ENCODE measurements at places on chromosomes 13 and 19. TPM values are rescaled to one million over a fixed set of nuclear protein-coding genes. Genes with fewer than 3 reads are reported as not detected.

Gene ZNF135
- total RNA-seq: 11.7 TPM

Gene GPR4
- total RNA-seq: 0.44 TPM

Gene ADPRHL1
- total RNA-seq: 212 TPM

Gene SPINT2
- 2.6 TPM for total RNA-seq

Gene GJB6
- 0.04 TPM for total RNA-seq

Gene LIM2
- not detected for total RNA-seq

Gene PLIN4
- total RNA-seq: 2.8 TPM

Gene RASL11A
- total RNA-seq: 3.6 TPM

Gene CACTIN
- total RNA-seq: 20.1 TPM

Gene CBY2
- total RNA-seq: not detected

DNA sequence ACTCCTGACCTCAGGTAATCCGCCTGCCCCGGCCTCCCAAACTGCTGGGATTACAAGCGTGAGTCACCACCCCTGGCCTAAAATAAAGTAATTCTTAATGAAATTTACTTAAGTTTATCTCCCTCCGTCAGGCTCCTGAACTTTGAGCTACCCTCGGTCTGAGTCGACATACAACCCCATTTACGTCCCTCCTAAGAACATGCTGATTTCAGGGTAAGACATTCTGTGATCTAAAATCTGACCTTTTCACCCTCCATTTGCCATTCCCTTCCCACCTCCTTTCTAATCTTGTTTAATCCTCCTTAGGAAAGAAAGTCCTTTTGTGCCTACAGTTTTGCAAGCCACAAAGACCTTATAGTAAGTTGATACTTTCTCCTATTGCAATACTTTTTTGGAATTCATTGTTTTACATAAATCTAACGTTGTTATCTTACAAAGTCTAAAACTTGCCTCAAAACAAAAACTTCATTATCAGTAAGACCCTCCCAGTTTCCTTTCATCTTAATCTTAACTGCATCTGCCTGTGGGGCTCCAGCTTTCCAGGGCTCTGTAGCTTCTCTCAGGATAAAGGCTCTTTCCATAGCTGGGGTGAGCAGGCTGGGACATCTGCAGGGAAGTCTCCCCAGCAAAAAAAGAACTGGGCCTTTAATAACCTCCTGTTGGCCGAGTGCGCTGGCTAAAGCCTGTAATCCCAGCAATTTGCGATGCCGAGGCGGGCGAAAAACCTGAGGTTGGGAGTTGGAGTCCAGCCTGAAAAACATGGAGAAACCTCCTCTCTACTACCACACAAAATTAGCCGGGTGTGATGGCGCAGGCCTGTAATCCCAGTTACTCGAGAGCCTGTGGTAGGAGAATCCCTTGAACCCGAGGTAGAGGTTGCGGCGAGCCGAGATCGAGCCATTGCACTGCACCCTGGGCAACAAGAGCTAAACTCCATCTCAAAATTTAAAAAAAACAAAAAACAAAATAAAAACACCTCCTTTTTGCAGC lies 143.1 kb downstream of the ZNF737 start:
- no peaks in the 10 kb centered on the region for H3K27me3 ChIP-seq
- H3K27ac ChIP-seq: peak overlapping the region; percentile 98
- peaks cover 3% of the 10 kb centered on the region for H3K36me3 ChIP-seq
- peak; percentile 16 for DNase-seq

GRCh38 chr13:104967836-104968630 lies 1567.4 kb downstream of the EFNB2 start:
- H3K27ac ChIP-seq: no peak overlapping the region
- no peaks in the 10 kb centered on the region for H3K4me1 ChIP-seq
- DNase-seq: peak; percentile 57
- H3K27me3 ChIP-seq: no peaks in the 10 kb centered on the region
- H3K36me3 ChIP-seq: no peaks in the 10 kb centered on the region

- no peaks in the 10 kb centered on the region for H3K36me3 ChIP-seq
- DNase-seq: no peak
- H3K27me3 ChIP-seq: no peaks in the 10 kb centered on the region
- no peaks in the 10 kb centered on the region for H3K4me1 ChIP-seq
- H3K27ac ChIP-seq: no peak overlapping the region
- H3K4me3 ChIP-seq: no peak overlapping the region
Observed at GRCh38 chr13:68574053-68574452, 1343.9 kb upstream of the PCDH9 start.

DNA sequence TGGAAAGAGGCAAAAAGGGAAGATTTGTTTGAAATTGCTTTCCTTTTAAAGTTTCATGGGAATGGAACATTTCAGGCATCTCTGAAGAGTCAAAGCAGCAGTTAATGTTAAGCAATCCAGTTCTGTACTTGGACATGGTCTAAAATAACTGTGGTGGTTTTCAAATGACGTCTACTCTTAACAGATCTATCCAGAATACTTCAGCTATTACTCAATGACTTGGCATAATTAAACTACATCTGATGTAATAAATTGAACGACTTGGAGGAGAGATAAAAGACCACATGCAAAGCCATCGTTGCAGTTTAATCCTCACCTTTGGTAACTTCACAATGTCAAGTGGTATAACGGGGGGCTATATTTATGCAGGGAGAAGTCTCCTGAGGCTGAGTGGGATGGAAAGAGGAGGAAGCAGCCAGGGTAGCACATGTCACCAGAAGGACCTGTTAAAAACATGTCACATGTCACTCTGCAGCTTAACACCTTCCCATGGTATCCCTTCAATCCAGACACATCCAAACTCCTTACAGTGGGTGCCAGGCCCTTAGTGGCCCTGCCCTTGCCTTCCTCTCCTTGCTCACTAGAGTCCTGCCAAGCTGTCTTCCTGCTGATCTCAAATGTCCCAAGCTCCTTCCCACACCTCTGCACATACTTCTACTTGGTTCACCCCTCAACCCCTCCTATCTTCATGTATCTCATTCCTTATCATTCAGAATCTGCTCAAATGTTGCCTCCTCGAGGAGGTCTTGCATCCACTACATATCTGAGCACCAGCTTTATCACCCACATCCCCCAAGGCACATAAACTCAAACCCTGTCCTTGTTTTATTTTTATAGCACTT lies 327.8 kb downstream of the SUCLA2 start:
- no peaks in the 10 kb centered on the region for H3K36me3 ChIP-seq
- peak; percentile 93 for DNase-seq
- no peak overlapping the region for H3K4me3 ChIP-seq
- H3K27ac ChIP-seq: peak overlapping the region; percentile 73
- peaks cover 4% of the 10 kb centered on the region for H3K4me1 ChIP-seq

- H3K36me3 ChIP-seq: no peaks in the 10 kb centered on the region
- no peak overlapping the region for H3K27ac ChIP-seq
- H3K4me3 ChIP-seq: no peak overlapping the region
Observed at GRCh38 chr13:50334944-50335343, 319.7 kb downstream of the KCNRG start.

- H3K36me3 ChIP-seq: no peaks in the 10 kb centered on the region
- DNase-seq: peak; percentile 16
- peaks cover 3% of the 10 kb centered on the region for H3K27me3 ChIP-seq
- H3K4me1 ChIP-seq: peaks cover 5% of the 10 kb centered on the region
- H3K4me3 ChIP-seq: no peak overlapping the region
Observed at GRCh38 chr13:29963089-29963488, 112.7 kb upstream of the UBL3 start.

GRCh38 chr13:86445206-86445605 lies 646.0 kb upstream of the SLITRK6 start:
- H3K36me3 ChIP-seq: no peaks in the 10 kb centered on the region
- DNase-seq: peak; percentile 22
- no peaks in the 10 kb centered on the region for H3K27me3 ChIP-seq
- no peak overlapping the region for H3K4me3 ChIP-seq

DNA sequence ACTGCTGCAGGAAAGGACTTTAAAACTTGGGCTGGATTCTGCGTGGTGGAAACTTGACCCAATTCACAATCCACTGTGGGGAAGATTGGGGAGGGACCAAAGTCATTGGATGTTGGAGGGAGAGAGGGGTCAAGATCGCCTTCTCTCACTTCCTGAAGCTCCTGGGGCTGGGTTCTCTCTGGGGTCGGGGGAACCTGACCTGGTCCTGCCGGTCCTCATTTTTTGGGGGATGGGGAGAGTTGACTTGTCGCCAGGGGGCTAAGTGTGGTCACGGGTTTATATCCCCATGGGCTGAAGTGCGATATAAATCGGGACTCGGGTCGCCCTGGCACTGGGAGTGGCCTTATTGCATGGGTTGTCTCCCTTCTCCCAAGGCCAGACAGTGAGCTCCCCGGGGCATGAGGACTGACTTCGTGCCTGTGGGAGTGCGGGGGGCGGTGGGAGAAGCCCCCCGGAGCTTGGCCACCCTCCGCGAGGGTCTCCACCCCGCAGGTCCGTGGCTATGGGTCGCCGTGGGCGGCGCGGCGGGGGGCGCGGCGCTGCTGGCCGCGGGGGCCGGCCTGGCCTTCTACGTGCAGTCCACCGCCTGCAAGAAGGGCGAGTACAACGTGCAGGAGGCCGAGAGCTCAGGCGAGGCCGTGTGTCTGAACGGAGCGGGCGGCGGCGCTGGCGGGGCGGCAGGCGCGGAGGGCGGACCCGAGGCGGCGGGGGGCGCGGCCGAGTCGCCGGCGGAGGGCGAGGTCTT lies 6.3 kb downstream of the ICAM5 start:
- no peak overlapping the region for H3K27ac ChIP-seq
- no peak overlapping the region for H3K4me3 ChIP-seq
- H3K27me3 ChIP-seq: peaks cover 85% of the 10 kb centered on the region

DNA sequence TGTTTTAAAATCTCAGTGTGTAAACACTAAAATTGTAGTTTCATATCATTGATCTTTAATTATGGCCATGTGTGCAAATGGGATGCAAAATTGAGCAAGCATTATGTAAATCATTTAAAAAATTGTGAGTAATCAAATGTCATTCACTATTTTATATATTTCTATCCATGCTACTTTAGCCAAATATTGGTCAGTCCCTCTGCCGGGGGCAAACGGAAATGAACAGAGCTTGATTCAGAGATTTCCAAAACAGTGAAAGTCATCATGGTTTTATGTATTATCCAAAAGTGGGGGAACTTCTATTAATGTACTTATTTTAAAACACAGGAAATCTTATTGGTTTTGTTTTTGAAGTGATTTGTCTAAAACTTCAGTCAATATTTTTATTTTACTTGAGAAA lies 219.1 kb downstream of the IRS2 start:
- H3K4me3 ChIP-seq: no peak overlapping the region
- H3K27ac ChIP-seq: no peak overlapping the region
- no peaks in the 10 kb centered on the region for H3K4me1 ChIP-seq
- H3K36me3 ChIP-seq: no peaks in the 10 kb centered on the region
- no peak for DNase-seq
- H3K27me3 ChIP-seq: no peaks in the 10 kb centered on the region

DNA sequence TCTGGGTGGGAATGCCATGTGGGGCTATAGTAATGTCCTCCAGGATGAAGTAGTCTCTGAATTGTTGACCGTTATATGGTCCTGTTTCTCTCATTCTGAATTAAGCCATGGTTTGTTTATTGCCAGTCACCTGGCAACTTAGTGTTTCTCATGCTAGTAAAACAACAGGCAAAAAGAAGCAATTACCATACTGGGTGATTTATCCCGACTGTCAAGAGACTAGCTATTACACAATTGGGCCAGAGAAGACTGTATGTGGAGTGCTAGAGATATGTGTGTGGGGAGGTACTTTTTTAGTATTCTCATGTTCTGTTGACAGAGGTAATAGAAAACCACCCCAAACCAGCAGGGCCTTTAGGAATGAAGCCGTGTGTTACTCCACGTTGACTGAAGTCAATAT lies 258.2 kb downstream of the TDRD3 start:
- no peak overlapping the region for H3K27ac ChIP-seq
- no peaks in the 10 kb centered on the region for H3K4me1 ChIP-seq
- no peak overlapping the region for H3K4me3 ChIP-seq
- no peaks in the 10 kb centered on the region for H3K27me3 ChIP-seq

DNA sequence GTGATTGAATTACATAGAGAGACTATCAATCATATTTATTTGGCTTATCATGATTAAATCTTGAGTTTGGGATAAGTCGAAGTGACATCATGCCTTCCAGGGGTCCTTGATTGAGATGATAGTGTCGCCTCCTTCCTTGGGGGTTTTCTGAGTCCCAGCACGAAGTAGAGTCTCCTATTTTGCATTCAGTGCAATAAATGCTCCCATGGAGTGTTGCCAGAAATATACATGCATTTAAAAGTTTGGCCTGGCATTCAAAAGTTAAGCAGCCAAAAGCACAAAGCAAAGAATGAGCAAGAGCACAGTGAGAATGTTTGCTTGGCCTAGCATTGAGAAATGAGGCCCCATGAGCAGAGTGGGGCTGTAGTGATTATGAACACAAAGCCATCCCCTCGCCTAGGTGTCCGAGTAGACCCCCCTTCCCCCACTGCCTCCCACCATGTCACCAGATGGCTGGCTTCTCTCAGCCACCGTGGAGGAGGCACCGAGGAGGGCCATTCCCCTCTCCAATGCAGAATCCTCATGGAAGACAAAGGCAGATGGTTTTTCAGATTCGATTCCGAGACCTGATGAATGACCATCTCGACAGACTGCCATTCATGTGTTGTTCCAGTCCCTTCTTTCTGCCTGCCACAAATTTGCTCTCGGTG lies 58.8 kb upstream of the UBL3 start:
- H3K27ac ChIP-seq: no peak overlapping the region
- H3K36me3 ChIP-seq: no peaks in the 10 kb centered on the region
- no peak for DNase-seq
- no peak overlapping the region for H3K4me3 ChIP-seq
- H3K4me1 ChIP-seq: peaks cover 20% of the 10 kb centered on the region
- H3K27me3 ChIP-seq: no peaks in the 10 kb centered on the region

DNA sequence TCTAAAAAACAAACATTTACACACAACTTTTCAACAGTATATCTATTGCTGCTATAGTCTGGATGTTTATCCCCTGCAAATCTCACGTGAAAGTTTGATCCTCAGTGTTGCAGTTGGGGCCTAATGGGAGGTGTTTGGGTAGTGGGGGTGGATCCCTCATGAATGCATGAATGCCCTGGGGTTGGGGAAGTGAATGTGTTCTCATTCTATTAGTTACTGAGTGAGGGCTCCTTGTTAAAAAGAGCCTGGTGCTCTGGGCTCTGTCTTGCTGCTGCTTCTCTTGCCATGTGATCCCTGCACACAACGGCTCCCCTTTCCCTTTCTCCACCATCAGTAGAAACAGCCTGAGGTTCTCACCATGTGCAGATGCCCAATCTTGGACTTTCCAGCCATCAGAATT lies 242.7 kb upstream of the HTR2A start:
- H3K27me3 ChIP-seq: no peaks in the 10 kb centered on the region
- H3K27ac ChIP-seq: no peak overlapping the region
- H3K4me3 ChIP-seq: no peak overlapping the region
- no peaks in the 10 kb centered on the region for H3K36me3 ChIP-seq

DNA sequence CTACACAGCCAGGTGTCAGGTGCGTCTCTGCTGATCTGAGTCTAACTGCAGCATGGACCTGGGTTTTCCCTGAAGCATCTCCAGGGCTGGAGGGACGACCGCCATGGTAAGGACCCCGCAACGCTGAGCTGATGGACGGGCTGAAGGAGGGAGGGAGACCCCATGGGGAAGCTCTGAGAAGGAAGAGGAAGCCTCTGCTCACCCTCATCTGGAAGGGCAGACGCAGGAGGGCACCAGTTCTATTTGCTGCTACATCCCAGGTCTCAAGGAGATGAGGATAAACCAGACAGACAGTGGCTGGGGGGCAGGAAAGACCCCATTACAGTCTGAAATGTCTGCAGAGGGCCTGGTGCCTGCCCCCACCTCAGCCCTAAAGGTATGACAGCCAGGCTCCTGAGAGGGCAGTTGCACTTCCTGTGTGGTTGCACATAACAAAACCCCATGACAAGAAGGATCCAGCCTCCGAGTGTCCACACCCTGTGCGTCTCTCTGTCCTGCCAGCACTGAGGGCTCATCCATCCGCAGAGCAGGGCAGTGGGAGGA lies at the start of gene LILRA2:
TSS of gene LILRA2 (plus strand) at position 461 of the 543 bp plus-strand sequence. CDS start 89 bp downstream, outside the sequence.
- no peaks in the 10 kb centered on the region for H3K27me3 ChIP-seq
- no peak for DNase-seq
- H3K4me1 ChIP-seq: no peaks in the 10 kb centered on the region
- no peaks in the 10 kb centered on the region for H3K36me3 ChIP-seq

Data from muscle of leg (tissue), 16 donors.